Colonic mucosa (tissue), 4 donors: ENCODE measurements at places on chromosomes 2 and 18.

DNA sequence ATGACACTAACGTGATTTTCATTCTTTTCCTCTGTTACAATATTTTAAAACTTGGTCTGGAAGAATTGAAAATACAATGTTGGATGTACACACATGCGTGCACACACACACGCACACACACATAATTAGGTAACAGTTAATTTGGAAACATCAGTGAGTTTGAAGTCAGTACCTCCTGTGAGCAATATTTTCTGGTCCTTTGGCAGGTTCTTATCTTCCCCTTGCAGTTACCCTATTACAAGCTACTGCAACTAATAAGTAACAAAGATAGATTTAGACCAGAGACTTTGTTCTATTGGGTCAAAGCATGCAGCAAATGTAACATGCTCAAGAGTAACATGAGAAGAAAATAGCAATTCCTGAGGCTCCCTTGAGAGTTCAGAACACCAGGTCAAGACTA, 73.3 kb downstream of the ZNF385B start:
- DNase-seq = no peak

DNA sequence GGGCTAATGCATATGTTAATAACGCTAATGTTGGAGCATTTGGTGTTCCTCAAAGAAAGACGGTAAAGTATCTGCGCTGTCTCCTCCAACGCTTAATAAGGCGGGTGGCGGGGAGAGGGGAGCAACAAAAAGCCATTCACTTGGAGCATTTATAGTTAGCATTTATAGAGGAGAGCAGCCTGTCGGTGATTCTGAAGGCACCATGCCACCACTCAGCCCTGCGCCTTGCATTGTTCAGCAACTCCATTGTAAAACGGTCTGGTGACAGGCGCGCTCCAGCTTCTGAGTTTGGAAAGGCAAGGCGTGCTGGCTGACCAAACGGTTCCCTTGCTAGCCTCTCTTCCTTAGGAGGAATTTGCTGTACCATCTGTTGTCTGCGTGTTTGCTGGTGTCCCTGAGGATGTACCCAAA, 83.9 kb downstream of the LYPD1 start:
- peak; percentile 3 for DNase-seq

DNA sequence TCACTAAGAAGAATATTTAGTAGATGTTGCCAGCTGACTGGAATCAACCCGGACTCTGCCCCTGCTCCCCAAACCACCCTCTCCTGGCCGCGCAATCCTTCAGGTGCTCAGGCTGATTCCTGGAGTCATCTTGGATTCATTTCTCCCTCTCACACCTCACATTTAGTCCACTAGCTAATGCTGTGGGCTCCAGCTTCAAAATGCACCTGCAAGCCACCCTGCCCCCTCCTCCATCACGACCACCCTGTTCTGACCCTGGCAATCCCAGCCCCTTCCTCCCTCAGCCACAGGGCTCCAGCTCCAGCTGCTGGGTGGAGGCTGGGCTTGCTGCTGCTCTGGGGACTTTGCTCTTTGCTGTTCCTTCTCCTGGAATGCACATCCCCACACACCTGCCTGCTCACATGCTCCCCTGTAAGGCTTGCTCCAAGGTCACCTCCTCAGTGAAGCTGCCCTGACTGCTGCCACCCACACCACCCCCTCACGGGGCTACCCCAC, 61.3 kb upstream of the SH3RF3 start:
- DNase-seq = peak; percentile 38

DNA sequence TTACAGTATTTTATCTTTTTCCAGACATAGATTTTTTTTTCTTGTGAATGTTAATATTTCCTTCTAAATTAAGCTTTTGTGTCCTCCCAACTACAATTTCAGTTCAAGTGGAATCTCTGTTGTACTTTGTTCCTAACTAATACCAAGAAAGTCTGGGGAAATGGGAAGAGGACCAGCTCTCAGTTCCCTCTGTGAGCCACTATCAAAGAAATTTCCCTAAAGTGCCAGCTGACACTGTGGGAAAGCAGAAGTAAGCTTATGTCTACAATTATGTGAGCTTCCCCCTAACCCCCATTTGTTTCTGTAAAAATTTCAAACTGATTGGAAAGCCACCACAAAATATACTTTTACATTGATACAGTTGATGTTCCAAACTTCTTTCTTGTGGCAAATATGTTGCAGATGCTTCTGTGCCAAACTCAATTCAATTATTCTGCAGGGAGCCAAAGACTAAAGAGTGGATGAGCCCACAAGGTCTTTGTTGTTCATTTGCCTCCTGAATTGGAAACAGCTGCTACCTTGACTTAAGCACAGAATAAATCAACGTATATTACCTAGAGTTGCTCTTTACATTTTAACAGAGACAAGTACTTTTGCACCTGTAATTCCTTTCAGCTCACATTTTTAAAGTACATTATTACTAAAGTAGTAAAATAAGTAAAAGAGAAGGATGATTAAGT, 306.6 kb downstream of the PTH2R start:
- DNase-seq = no peak

- DNase-seq = no peak
Observed at GRCh38 chr2:225766431-225766830, 366.9 kb downstream of the NYAP2 start.

DNA sequence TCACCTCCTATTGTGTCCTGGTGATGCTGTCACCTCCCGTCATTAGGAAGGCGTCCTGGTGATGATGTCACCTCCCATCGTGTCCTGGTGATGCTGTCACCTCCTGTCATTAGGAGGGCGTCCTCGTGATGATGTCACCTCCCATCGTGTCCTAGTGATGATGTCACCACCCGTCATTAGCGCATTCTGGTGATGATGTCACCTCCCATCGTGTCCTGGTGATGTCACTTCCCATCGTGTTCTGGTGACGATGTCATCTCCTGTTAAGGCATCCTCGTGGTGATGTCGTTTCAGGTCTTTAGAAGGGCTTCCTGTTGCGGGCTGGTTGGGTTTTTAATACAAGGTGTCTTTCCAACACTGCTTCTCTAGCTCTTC, 40.7 kb downstream of the CTDP1 start:
- no peak for DNase-seq

- no peak for DNase-seq
Observed at GRCh38 chr18:15005313-15006130, 257.6 kb downstream of the ANKRD30B start.

DNA sequence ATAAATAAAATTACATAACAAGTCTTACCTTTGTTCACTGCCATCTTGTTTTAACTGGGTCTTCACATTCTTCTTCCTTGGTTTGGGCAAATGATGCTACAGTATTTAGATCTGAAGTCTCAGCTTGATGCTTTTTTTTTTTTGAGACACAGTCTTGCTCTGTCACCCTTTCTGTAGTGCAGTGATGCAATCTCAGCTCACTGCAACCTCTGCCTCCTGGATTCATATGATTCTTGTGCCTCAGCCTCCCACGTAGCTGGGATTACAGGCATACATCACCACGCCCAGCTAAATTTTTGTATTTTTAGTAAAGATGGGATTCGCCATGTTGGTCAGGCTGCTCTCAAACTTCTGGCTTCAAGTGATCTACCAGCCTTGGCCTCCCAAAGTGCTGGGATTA, 53.2 kb upstream of the MAT2A start:
- no peak for DNase-seq

DNA sequence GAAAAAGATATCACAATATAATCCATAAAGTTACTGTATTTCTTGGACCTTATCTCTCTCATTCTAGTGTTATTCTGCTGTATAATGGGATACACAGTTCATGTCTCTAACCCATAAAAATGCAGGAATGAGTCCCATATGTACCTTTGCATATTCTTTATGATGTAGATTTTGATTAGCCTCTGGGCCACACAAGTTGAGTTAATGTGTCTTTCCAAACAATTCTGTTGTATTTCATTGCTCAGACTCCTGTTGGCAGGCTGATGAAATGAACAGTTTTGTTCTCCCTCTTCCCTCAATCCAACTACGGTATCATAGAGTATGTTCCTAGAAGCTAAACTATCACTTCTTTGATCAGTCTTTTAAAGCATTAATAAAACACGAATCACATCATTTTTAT, 113.2 kb upstream of the SATB2 start:
- DNase-seq = no peak

DNA sequence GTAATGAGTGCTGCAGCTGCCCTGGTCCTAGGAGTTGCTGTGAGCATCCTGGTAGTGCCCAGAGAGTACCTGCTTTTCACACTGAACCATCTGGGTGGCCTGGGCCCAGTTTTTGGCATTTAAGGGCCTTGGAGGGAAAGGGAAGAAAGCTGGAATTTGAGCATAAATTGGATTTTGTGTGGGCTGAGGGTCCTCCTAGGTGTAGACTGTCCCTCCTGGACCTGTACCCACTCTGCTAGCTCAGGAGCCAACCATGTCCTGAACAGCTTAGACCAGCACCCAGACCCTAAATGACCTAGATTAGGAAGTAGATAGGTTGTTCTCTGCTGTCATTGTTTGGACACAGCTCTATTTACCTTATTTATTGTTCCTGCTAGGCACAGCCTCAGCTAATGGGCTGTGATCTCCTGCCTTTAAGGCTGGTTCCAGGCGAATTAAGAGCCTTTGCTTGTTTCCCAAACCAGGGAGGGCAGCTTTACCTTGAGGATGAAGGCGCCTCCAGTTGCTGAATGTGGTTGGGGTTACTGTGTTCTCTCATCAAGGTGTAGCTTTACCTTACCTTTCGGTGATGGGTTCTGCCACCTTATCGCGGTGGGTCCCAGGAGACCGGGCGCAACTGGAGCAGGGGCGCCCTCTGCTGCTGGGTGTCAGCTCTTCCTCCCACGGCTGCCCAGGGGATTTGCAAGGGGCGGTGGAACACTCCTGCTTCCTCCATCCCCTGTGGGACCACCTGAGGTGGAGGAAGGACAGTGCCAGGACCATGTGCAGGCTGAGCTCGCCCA, 34.4 kb downstream of the ITGA6 start:
- peak; percentile 84 for DNase-seq

GRCh38 chr2:33291278-33292013, 185.0 kb upstream of the RASGRP3 start:
- peak; percentile 22 for DNase-seq

GRCh38 chr2:195612611-195613495, 44.2 kb upstream of the SLC39A10 start:
- no peak for DNase-seq

GRCh38 chr18:59743566-59743965, 46.3 kb upstream of the CCBE1 start:
- no peak for DNase-seq

DNA sequence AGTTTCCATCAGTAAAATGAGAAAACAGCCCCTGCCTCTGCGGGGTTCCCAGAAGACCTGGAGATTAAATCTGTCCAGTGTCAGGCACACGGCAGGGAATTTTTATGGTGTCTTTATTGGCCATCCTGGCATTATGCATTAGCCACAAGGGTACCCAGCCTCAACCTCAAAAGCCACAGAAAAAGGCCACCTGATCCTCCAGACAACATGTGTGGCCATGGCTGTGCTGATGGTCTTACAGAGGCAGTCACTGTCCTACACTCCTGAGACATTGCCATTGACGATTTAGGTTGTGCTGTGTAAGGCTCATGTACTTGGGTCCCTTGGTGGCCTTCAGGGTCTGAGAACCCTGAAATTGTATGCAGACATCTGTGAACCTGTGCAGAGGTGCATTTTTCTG, 115.6 kb downstream of the SMAD7 start:
- DNase-seq = no peak

- no peak for DNase-seq
Observed at GRCh38 chr2:40716879-40717278, 265.0 kb upstream of the SLC8A1 start.

- DNase-seq = no peak
Observed at GRCh38 chr18:75810961-75811551, 383.6 kb upstream of the SMIM21 start.

- no peak for DNase-seq
Observed at GRCh38 chr18:79872527-79873444, 75.0 kb downstream of the KCNG2 start.

- no peak for DNase-seq
Observed at GRCh38 chr2:184921676-184922075, 323.3 kb downstream of the ZNF804A start.

DNA sequence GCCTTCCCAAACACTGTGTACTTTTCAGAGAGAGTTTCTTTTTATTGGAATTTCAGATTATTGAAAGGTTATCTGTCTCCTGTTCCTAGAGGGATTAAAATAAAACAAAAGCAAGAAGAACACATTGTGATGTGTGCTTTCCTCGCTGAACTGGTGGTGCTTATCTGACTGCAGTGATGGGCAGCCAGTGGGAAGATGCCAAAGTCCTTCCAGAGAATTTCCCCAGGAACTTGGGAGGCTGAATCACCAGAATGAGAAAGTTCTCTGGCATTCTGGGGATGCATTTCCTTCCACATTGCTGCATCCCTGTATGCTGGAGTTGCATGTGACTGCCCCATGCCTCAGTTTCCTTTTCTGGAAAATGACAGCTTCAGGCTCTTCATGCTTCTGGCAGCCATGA, 53.9 kb upstream of the SEC11C start:
- DNase-seq = no peak

DNA sequence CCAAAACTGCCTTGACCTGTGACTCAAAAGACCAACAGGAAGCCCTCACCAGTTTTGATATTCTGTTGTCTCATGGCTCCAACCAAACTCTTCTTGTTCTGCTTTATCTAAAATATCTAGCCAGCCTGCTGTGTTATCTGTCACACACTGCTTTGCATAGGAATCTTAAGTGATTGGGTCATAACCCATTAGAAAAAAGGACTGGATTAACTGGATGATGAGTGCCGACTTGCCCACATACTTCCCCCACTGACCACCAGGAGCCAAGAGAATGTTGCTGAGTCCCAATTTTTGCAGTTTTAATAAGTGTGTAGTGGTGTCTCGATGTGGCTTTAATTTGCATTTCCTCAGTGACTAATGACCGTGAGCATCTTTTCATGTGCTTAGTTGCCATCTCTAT, 6.5 kb downstream of the MOGAT1 start:
- DNase-seq = no peak

GRCh38 chr18:50559752-50560680, at the start of gene MAPK4:
Gene MAPK4, plus strand, starts transcription at chr18:50560087. Its CDS starts 103,872 bp downstream, at chr18:50663959.
- peak; percentile 37 for DNase-seq

DNA sequence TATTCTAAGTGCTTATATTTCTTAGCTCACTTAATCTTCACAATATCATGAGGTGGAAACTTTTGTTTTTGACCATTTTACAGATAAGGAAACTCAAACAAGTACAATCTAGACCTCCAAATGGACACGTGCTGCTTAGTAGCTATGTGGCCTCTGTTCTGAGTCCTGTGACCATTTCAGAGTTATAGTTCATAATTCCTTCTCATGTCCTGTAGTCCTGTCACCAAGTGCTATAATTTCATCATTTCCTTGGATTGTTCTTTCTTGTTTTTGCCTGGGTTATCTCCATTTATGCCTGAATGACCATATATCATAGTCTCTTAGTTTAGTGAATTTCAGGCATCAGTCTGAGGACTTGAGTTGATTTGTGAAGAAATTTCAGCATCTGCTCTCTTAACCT, 91.7 kb downstream of the NUP35 start:
- DNase-seq = no peak

DNA sequence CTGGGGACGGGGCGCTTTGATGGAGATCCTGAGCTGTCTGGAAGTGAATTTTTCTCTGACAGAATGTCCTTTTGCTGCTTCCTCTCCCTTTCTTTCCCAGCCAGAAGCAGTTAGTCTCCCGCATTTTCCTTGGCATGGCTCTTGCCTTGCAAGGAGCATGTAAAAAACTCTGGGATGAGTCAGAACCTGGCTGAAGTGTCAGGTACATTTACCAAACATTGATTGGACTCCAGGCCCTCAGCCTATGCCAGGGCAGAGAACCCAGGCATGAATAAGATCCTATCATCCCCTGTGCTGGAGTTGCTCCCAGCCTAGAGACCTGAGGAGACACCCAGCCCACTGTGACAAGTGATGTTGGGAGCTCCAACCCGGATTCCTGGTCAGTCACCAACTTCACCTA, 21.6 kb downstream of the STON1 start:
- DNase-seq = no peak
